Osteoblast (primary cell): ENCODE measurements at places on chromosomes 11 and 22. TPM values are rescaled to one million over a fixed set of nuclear protein-coding genes. Genes with fewer than 3 reads are reported as not detected.

The SAA4 gene
- not detected in 2 replicates for total RNA-seq

The TRIM22 gene
- 152 and 185 TPM in 2 replicates for total RNA-seq

The OR6M1 gene
- not detected in 2 replicates for total RNA-seq

The FADS1 gene
- 303 and 323 TPM in 2 replicates for total RNA-seq

The TMPRSS5 gene
- total RNA-seq: 0.29 and 0.36 TPM in 2 replicates

GRCh38 chr22:36252754-36253522 is at the start of gene APOL1:
Gene APOL1 (plus strand): TSS chr22:36253133. CDS start chr22:36254956, 1,823 bp downstream.
- DNase-seq: no peak
- peak within 1 kb of the TSS; percentile 43 for H3K27ac ChIP-seq
- H3K4me1 ChIP-seq: peaks cover 19% of the 10 kb centered on the region
- no peaks in the 10 kb centered on the region for H3K27me3 ChIP-seq

GRCh38 chr22:35564975-35565867 is 24.6 kb downstream of the RASD2 start:
- peak; percentile 87 for DNase-seq
- H3K4me1 ChIP-seq: peaks cover 48% of the 10 kb centered on the region
- H3K27me3 ChIP-seq: peaks cover 3% of the 10 kb centered on the region
- H3K27ac ChIP-seq: no peak overlapping the region
- no peak overlapping the region for H3K4me3 ChIP-seq
- no peaks in the 10 kb centered on the region for H3K36me3 ChIP-seq

DNA sequence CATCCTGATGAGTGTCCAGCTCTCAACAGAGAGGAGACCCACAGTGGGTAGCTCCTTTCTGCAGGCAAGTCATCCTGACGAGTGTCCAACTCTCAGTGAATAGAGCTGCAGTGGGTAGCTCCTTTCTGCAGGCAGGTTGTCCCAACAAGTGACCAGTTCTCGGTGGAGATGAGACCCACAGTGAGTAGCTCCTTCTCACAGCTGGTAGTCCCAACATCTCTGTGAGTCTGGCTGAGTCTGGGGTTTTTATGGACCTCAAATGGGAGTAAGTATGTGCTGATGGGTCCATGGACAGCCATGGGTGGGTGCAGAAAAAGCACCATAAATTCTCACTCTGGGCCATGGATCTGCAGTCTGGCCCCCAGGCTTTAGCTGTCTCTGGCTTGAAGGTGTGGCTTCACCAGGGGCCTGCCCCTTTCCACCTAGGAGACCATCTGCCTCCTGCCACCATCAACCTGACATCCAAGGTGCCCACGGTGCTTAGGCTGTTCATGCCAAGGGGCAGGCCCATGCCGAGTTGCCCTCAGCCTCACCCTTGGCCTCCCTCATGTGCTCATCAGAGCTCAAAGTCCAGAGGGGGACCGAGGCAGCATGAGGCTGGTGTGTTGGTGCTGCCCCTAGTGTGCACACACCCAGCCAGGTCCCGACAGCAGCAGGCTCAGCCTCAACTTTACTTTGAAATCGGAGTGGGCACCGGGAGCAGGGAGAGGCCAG is 15.3 kb downstream of the NPAT start:
- H3K36me3 ChIP-seq: peaks cover 18% of the 10 kb centered on the region
- H3K27me3 ChIP-seq: no peaks in the 10 kb centered on the region
- no peak overlapping the region for H3K4me3 ChIP-seq
- no peak overlapping the region for H3K27ac ChIP-seq
- peak; percentile 11 for DNase-seq

GRCh38 chr11:32472226-32472625 is 36.9 kb upstream of the WT1 start:
- H3K36me3 ChIP-seq: no peaks in the 10 kb centered on the region
- no peak overlapping the region for H3K27ac ChIP-seq
- no peaks in the 10 kb centered on the region for H3K4me1 ChIP-seq
- no peak overlapping the region for H3K4me3 ChIP-seq
- no peak for DNase-seq

- no peak overlapping the region for H3K27ac ChIP-seq
- H3K4me3 ChIP-seq: no peak overlapping the region
- H3K27me3 ChIP-seq: no peaks in the 10 kb centered on the region
- H3K4me1 ChIP-seq: no peaks in the 10 kb centered on the region
- no peaks in the 10 kb centered on the region for H3K36me3 ChIP-seq
Observed at GRCh38 chr11:127191689-127192088, 191.1 kb upstream of the KIRREL3 start.

DNA sequence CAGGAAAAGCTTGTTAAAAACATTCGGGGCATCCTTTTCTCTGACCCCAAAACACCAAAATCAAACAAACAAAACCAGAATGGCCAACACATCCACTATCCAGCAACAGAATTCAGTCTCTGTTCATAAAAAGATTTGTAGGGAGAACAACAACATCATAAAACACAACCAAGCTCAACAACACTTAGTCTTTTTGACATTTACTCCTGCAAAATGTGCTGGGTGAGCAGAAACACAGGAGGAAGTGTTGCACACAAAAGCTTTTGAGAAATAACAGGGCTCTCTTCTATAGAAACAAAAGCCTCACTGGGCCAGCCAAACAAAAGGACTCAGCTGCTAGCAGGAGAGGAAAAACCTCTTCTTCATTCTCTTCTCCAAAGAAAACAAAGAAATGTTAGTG is 736.0 kb upstream of the CCDC90B start:
- H3K36me3 ChIP-seq: no peaks in the 10 kb centered on the region
- H3K4me3 ChIP-seq: no peak overlapping the region
- peaks cover 4% of the 10 kb centered on the region for H3K4me1 ChIP-seq
- no peaks in the 10 kb centered on the region for H3K27me3 ChIP-seq
